ENCODE measurements at places on chromosomes 5 and 9. TPM values are rescaled to one million over a fixed set of nuclear protein-coding genes. Genes with fewer than 3 reads are reported as not detected.
A peak's percentile ranks its signal among the peaks of the same experiment; 100 is the strongest.

DNA sequence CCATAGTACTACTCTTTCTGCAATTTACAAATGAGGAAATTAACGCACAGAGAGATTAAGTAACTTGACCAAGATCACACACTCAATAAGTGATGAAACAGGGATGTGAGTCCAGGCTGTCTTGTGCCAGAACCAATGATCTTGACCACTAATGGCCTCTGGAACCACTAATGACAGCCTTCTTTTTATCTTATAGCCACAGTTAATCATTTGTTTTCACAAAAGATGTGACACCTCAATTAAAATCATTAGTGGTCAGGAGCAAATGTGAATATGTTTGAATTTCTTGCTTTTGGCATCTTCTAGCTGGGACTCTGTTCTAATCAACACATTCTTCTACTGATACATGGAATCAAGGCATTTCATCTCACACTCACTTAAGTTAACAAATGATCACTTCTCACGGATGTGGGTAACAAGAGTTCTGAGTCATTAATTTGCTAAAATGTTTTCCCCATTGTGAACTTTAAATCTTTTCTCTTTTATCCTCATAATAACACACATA lies 102.7 kb upstream of the CD180 start:
- no peak for DNase-seq

DNA sequence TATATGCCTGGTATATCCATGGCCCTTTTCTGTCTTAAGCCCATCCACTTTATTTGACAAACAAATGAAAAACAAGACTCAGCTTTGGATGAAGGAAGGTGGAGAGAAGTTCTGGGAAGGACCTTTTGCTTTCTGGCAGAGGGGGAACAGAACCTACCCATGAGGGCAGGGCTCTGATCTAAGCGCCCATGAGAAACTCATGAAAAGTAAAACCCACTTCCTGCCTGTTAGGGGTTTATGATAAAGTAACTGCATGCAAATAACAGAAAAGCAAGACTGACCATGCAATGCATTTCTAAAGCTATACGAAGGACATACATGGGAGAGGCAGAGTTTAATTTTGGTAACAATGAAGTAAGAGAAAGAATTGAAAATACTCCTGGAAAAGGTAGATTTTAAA lies 181.9 kb upstream of the ADRA1B start:
- no peak for DNase-seq

The SEMA4D gene
- 348 TPM for total RNA-seq

GRCh38 chr5:1521671-1522600 lies 1.8 kb downstream of the LPCAT1 start:
- peak; percentile 3 for DNase-seq

- DNase-seq = no peak
Measured at GRCh38 chr9:124386201-124386600, 29.0 kb downstream of the PSMB7 start.

- no peak for DNase-seq
Measured at GRCh38 chr9:5863092-5863746, 27.5 kb upstream of the MLANA start.

The EFCAB9 gene
- not detected for total RNA-seq

GRCh38 chr5:111656580-111656979 lies 100.4 kb downstream of the NREP start:
- DNase-seq = no peak

DNA sequence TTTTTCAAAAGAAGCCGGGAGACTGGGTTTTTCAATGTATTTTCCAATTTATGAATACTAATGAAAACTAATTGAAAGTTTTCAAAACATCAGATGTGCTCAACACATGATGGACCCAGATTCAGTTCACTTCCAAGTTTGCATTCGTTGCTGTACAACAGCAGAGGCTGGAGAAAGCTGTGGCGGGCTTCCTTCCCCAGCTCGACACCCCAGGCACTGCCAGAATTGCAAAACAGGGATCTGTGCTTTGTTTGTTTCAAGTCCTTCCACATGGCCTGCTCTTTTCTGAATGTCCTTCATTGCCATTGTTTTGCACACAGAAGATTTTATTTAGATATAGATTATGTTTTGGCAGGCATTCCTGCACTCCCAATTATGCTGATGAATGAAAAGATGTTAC lies 30.3 kb upstream of the INSYN2B start:
- no peak for DNase-seq

The LCN1 gene
- not detected for total RNA-seq

DNA sequence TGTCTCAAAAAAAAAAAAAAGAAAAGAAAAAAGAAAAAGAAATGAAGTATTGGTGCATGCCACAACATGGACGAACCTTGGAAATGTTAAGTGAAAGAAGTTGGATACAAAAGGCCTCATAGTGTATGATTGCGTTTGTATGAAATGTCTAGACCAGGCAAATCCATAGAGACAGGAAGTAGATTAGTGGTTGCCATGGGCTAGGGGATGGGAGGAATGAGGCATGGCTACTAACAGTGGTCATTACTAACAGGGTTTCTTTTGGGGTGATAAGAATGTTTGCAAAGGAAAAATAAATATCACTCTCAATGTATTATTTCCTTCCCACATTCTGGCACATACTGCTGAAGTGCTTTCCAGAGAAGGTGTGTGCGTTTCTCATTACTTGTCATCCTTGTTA lies 44.1 kb downstream of the UGCG start:
- DNase-seq = no peak

The ZFP2 gene
- total RNA-seq = 0.15 TPM

All from activated T-cell treated with anti-CD3 and anti-CD28 coated beads, Interleukin-2, amount 50 U/mL, for 4 hours (primary cell).